ENCODE measurements at places on chromosomes 7 and 10. TPM values are rescaled to one million over a fixed set of nuclear protein-coding genes. Genes with fewer than 3 reads are reported as not detected.

Gene LRGUK
- total RNA-seq = 0.46 TPM

- peak; percentile 76 for DNase-seq
Observed at GRCh38 chr7:26090927-26091519, 61.0 kb upstream of the NFE2L3 start.

GRCh38 chr10:80203835-80204676 lies 1.3 kb downstream of the ANXA11 start:
- DNase-seq = peak; percentile 27

DNA sequence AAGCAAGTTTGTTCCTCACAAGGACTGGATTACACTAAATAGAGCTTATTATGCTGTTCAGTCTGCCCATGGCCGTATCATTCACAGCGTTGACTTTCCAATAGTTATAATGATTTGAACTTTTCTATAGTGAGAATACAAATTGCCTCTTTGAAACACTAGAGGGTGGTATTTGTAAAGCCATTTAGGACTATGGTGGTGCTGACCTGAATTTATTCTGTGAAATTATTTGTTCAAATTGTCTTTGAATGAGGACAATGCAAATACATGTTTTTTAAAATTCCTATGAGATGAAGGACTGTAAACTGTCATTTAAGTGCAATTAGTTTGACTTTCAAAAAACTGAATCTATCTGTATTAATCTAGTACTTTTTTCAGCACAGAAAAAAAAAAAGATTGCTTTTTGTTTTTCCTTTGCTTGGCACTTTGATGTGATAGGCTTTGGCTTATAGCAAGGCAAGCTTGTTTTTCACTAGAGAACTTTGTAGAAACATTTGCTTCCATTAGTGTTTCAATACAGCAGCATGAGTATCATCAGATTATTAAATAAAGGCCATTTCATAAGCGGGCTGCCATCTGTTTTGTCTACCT lies 122.7 kb upstream of the TMEM229A start:
- DNase-seq = peak; percentile 8

GRCh38 chr7:147904219-147904576 lies 686.4 kb upstream of the C7orf33 start:
- no peak for DNase-seq

DNA sequence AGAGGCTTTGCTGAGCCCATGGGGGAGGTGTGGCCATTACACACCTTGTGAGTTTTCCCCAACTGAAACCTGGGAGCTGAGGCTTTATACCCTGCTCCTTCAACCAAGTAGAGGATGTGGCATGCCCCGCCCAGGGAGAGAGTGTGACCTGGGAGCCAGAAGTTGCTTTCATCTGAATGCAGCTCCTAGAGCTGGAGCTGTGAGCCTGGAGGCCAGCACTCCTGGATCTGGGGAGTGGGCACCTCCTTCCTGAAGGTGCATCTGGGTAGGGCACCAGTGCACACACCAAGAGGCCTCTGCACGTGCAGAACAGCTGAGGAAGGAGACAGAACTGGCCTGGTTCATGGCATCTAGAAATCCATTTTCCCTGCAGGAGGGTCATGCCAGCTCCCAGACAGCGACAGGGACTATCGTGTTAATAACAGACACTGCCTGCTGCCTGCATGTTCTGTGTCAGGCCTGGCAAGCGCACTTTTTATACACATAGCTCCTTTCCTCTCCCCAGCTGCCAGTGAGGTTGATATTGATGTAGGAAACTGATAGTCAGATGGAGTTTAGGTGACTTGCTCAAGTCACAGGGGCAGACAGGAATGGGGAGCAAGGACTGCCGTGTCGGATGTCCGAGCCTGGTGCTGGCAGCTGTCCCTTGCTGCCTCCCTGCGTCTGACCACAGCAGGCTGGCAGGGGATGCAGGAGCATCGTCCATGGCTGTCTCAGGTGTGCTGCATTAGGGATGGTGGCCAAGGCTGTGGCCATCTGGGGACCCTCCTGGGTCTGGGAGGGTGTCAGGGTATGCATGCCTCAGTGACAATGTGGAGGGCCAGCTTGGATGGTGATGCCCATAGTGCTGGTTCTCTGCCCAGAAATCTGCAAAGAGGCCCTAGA lies 189.9 kb upstream of the CXCL12 start:
- no peak for DNase-seq

- DNase-seq = peak; percentile 62
Observed at GRCh38 chr10:117496616-117497028, 45.9 kb upstream of the EMX2 start.

DNA sequence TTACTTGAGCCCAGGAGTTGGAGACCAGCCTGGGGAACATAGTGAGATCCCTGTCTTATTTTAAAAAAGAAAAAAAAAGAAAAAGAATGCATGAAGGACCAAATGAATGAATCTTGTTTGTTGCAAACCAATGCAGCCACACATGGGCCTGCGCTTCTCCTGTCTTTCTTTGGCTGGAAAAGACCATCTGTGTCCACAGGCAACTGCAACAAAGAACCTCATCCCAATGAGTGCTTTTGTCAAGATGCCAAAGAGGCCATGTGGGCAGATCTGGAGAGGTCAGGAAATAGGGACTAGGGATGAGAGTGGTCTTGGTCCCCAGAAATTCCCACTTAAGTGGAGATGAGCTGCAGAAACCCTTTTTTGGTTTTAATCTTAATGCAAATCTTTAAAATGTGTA lies 49.8 kb upstream of the DUSP5 start:
- no peak for DNase-seq

DNA sequence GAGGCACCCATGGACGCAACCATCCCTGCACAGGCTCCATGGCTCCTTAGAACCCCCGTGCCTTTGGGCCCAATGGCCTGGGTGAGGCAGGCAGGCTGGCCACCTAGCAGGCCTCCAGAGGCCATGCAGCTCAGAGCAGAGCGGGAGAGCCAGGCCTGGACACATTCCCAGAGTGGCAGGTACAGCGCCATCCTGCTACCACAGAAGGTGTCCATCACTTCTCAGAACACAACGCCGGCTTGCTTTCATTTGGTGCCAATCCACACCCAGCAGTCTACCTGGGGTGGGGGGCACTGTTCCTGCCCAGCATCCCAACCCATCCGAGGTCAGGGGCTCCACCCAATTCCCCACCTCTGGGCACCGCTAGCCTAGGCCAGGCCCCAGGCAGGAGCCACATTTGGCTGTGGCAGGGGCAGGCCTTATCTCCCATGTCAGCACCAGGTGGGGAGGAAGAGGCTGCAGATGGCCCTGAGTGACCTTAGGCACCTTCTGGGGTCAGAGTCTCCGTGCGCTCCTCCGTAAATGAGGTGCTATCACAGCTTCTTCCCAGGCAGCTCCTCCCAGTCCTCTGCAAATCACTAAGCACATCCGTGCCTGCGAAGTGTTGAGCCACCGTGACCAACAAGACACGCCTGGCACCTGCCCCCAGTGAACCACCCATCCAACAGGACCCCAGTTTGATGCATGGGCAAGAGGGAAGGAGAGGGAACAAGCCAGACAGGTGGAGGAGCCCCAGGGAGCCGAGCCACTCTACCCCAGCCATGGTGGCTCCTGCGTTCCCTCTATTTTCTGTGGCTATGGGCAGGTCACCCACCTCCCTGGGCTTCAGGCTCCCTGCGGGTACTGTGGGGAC lies 14.2 kb downstream of the KCNH2 start:
- no peak for DNase-seq

Gene ARHGEF35
- not detected for total RNA-seq

Measured in OCI-LY7 (cell line).